ENCODE measurements at places on chromosomes 7 and 10.

DNA sequence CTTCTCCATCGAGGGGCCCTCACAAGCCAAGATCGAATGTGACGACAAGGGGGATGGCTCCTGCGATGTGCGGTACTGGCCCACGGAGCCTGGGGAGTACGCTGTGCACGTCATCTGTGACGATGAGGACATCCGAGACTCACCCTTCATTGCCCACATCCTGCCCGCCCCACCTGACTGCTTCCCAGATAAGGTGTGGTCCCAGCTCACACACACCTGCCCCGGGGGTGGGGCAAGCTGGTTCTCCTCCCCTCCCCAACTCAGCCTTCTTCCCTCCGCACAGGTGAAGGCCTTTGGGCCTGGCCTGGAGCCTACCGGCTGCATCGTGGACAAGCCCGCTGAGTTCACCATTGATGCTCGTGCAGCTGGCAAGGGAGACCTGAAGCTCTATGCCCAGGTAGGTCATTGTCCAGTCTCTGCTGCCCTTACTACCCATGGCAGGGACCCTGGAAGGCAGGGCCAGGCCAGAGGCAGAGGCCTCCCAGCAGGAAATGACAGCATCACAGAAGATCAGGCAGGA lies 11.0 kb downstream of the FLNC start:
- no peak for DNase-seq

DNA sequence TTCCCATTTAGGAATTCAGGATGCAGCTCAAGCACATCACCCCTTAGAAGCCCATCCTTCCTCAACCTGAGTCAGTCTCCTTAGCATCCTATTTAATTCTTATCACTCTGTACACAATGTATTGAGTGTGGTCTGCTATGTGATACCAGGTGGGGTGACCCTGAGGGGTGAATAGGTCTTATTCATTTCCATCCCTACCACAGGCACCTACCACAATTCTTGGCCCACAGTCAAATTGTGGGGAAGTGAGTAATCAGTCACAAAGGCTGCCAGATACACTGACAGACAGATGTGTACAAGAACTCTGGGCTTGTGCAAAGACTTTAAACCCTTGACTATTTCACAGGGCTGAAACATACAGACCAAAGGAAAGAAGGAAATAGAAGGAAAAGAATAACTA lies 560.5 kb downstream of the PARD3 start:
- DNase-seq = no peak

DNA sequence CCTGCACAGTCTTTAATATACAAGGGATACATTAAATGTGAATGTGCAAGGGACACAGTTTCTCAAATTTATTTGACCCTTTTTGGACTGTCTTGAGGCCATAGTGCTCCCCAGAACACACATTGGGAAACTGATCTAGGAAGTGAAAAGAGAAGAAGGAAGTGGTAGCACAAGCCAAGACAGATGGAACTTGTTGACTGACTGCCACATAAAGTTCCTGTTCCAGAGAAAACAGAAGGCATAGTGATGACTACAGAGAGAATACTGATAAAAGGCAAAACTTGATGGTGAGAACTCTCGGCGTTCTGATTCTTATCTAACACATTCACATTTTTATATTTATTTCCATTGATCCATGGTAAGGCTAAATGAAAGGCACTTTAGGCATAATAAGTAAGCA lies 1216.4 kb downstream of the CNTNAP2 start:
- no peak for DNase-seq

DNA sequence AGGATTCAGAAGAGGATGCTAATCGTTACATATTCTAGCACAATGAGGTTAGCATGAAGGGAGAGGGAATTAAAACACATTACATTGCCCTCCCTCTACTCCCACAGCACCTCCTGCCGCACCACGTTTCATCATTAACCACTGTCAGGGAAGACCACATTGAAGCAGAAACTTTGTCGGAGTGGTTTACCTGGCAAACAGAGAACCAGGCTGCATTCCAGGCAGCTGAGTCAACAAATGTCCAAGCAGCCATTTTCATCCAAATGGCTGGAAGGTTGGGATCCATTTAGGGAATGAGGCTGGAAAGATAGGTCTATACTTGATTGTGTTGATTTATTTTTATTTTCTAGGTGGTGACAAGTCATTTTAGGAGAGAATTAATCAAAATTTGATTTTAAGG lies 273.6 kb downstream of the DYNC1I1 start:
- DNase-seq = no peak

GRCh38 chr7:112266595-112267270 lies 60.2 kb downstream of the ZNF277 start:
- DNase-seq = peak; percentile 2

DNA sequence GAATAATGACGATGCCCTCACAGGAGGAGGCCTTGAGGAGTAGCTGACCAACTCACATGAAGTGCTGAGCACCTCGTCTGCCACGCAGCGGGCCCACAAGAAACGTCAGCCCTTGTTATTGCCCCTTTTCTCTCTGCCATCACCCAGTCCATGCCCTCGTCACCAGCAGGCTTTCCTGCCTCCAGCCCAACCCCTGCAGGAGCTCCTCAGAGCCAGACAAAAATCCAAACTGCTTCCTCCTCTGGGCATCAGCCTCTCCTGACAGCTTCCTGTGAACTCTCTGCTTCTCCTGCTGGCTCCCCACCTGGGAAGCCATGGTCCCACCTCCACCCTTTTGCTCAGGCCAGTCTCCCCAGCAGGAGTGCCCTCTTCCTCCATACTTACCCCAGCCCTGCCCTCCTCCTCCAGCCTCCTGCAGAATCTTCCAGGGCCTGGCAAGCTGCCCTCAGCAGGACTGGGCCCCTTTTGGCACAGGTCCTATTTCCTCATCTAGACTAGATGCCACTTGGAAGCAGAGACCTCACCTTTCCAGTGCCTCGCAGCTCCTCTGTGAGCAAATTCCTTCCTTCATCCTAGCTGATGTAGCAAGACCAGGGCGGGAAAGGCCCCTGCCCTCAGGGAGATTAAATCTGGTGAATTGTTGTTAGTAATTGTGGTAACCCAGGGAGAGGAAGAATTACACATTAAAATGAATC lies 115.1 kb downstream of the C10orf105 start:
- no peak for DNase-seq

DNA sequence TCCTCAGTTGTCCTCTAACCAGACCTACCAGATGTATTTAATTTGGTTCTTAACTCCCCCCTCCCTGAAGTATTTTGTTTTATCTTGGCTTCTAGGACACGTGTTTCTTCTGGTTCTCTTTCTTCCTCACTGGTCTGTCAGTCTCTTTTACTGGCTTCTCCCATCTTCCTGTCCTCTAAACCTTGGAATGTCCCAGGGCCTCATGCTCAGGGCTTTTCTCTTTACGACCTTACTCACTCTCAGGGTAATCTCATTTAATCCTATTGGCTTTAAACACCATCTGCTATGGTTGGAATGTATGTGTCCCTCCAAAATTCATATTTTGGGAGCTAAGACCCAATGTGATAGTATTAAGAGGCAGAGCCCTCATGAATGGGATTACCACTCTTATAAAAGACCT lies 418.2 kb upstream of the PODXL start:
- no peak for DNase-seq

DNA sequence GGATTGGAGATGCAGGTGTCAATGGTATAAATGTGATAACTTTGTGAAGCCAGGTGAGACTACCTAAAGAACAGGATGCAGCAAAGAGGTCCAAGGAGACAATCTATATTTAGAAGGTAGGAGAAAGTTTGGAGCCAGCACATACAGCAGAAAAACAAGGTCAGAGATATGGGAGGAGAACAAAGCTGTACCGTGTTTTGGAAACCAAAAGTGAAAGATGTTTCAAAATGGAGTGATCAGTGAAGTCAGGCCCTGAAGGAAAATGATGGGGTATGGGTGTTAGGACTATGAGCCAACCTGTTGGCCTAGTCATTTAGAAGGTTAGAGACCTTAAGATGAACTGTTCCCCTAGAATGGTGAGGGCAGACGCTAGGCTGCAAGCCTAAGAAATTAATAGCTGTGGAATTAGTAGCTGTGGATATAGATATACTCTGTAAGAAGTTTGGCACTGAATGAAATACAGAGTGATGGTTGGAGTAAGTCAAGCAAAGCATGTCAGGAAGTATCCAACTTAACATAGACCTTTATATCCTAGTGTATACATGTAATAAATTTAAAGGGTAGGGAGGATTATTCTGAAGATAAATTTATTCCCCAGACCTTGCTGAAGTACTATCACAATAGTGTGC lies 149.8 kb upstream of the WNT16 start:
- no peak for DNase-seq

DNA sequence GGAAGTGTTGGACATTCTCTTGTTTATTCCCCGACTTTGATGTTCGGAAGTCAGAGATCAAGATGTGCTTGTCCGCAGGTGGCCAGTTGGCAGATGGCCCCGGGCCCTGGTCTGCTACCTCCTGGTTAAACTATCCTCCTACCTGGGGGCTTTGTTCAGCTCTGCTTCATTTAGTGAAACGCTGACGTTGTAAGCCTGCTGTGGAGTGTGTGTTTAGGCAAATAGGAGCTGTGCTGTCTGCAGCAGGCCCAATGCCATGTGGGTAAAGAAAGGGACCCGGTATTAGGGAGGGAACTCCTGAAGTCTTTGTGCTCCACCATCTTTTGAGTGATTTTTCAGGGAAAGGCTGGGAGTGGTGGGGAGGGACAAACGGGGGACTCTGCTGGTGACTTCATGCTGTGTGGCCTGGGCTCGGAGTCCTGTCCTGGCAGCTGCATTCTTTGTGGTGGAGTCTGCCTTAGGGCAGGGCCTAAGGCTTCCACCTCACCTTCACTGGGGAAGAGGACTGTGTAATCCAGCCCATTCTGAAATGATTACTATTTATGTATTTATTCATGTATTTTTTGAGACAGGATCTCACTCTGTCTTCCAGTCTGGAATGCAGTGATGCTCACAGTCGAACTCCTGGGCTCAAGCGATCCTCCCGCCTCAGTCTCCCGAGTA lies 171.1 kb upstream of the KLF6 start:
- DNase-seq = no peak

GRCh38 chr7:3021825-3022224 lies 21.8 kb downstream of the CARD11 start:
- DNase-seq = no peak

DNA sequence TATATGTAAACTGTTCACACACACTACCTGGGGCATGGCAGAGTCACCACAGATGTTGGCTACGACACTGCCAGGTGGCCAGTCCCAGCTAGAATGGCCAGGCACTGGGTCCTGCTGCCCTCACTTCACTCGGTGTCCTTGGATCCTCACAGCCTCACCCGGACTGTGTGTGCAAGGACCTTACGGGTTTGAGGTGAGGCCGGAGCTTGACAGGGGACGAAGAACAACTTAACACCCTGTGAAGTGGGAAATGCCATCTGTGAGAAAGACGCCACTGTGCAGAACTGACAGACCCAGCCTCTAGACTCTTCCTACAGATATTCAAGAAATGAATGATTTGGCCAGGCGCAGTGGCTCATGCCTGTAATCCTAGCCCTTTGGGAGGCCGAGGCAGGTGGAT lies 46.7 kb downstream of the KLRG2 start:
- no peak for DNase-seq

DNA sequence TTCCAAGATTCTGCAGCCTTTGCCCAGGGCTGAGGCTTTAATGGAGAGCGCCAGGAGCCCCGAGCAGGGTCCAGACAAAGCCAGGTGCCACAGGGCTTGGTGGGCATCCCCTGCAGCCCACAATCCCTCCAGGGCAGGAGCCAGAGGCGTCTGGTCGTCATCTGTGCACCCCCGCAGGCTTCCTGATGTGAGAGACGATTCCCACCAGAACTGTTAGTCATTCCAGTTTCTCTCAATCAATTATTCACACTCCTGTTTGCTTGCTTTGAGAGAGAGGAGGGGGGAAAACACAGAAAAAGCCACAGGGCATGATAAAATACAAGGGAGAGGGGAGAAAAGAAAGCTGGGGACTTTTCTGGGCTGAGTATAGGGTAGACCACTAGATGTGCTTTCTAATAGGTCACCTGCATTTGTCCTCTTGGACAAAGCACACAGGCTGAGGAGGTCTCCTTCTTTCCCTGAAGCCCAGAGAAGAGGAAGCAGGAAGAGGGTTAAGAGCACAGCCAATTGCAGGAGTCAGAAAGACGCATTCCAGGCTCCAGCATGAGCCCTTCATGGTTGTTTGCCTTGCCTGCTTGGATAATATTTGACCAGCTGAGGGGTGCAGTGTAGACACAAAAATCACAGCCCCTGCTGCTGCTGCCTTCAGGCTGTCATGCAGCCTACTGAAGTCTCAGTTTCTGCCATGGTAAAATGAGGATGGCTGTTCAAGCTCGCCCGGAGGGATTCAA lies 194.4 kb downstream of the PLXNA4 start:
- no peak for DNase-seq

GRCh38 chr10:114282526-114282925 lies 43.5 kb downstream of the VWA2 start:
- no peak for DNase-seq

- no peak for DNase-seq
Observed at GRCh38 chr7:127158659-127159058, 94.1 kb downstream of the GRM8 start.

- peak; percentile 84 for DNase-seq
Observed at GRCh38 chr10:75294866-75295701, 59.3 kb upstream of the COMTD1 start.

DNA sequence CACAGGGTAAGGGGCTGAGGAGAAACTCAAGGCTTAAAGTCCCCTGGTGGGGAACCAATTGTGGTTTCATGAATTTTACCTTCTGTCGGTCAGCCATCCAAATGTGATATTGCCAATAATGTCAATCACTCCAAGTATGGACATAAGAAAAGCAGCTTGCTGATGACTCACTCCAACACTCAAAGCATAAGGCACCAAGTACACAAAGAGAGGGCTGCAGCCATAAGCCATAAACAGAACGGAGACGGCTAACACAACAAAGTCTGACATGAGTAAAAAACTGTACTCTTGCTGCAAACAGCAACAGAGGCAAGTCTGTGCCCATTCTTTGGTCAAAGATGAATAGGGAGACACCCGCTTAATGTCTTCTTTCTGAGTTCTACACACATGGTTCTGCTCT lies 24.2 kb downstream of the IFIT5 start:
- DNase-seq = no peak

- no peak for DNase-seq
Observed at GRCh38 chr7:24175603-24176002, 108.4 kb upstream of the NPY start.
